Astrocyte of the cerebellum (primary cell): ENCODE measurements at places on chromosomes 7 and 10.
A peak's percentile ranks its signal among the peaks of the same experiment; 100 is the strongest.

- DNase-seq = no peak
Observed at GRCh38 chr10:119442758-119443060, 99.8 kb downstream of the RGS10 start.

- DNase-seq = no peak
Observed at GRCh38 chr10:72140850-72141249, 52.5 kb upstream of the SPOCK2 start.

GRCh38 chr10:69004821-69005220 lies 16.2 kb downstream of the KIFBP start:
- DNase-seq = peak; percentile 26

DNA sequence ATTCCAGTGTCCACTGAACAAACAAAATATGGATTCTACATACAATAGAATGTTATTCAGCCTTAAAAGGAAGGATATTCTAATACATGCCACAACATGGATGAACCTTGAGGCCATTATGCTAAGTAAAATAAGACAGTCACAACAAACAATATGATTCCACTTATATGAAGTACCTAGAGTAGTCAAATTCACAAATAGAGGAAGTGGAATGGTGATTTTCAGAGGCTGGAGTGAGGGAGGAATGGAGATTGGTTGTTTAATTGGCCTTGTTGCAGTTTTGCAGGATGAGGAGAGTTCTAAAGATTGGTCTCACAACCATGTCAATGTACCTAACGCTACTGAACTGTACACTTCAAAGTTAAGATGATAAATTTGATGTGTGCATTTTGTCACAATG lies 119.6 kb downstream of the CHN2 start:
- DNase-seq = no peak

- DNase-seq = no peak
Observed at GRCh38 chr7:121555558-121555957, 159.4 kb upstream of the FAM3C start.

DNA sequence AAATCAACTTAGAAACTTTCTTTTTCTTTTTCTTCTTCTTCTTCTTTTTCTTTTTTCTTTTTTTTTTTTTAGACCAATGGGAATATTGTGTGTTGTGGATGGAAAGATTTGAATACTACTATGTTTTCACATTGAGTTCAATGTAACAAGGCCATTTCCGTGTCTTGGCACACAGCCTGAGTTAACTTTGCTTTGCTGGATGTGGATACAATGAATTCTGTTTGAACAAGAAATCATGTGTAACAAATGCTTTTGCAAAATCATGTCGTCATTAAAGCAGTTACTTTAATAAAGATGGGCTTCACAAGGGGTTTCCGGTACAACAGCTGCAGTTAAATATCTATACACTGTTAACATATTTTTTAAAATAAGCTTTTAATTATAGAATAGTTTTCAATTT lies 13.5 kb upstream of the ENTPD1 start:
- DNase-seq = peak; percentile 22

GRCh38 chr7:150993511-150993910 lies 2.7 kb downstream of the NOS3 start:
- DNase-seq = no peak

GRCh38 chr10:45075826-45076380 lies 75.2 kb downstream of the ZNF22 start:
- DNase-seq = no peak

- no peak for DNase-seq
Observed at GRCh38 chr10:124879136-124879535, 62.8 kb upstream of the ZRANB1 start.

- DNase-seq = no peak
Observed at GRCh38 chr7:106778656-106779250, 86.3 kb upstream of the PIK3CG start.
